ENCODE measurements at places on chromosomes 1 and 21. TPM values are rescaled to one million over a fixed set of nuclear protein-coding genes. Genes with fewer than 3 reads are reported as not detected.

DNAJC6 gene
- polyA plus RNA-seq, result 3.3 TPM

CHODL gene
- polyA plus RNA-seq, result 0.42 TPM

COL9A2 gene
- 21.3 TPM for polyA plus RNA-seq

ENAH gene
- polyA plus RNA-seq, result 0.12 TPM

SNX7 gene
- 0.77 TPM for polyA plus RNA-seq

TFAP2E gene
- 1.0 TPM for polyA plus RNA-seq

KLF17 gene
- not detected for polyA plus RNA-seq

PLA2G4A gene
- 1.8 TPM for polyA plus RNA-seq

VWA1 gene
- polyA plus RNA-seq, result 0.55 TPM

GATAD2B gene
- 4.8 TPM for polyA plus RNA-seq
